ENCODE measurements at places on chromosomes 12 and 14.

DNA sequence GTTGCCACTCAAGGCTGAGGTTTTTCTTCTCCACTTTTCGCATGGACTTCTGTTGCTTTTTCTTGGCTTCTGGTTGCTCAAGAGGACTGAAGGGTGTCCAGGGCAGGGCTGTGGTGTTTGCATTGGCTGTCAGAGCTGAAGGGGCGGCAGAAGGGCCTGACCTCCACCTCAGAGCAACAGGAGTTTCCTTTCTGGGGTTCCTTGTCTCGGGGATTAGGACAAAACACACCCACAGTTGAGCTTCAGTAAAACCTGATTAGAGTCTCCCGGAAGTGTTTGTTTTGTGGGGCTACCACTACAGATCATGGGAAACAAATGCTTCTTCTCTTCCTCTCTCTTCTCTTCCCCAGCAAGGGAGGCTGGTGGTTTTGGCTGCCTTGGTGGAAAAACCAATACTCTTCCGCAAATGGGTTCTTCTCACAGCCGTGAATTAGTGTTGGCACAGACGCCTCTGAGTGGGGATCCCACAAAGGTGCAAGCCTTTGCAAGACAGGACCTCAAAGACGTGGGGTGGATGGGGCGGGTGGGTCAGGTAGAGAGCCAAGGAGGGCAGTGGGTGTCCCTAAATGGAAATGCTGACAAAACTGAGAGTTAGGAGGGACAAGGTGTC, 317.7 kb upstream of the TBX3 start:
- no peak for DNase-seq

DNA sequence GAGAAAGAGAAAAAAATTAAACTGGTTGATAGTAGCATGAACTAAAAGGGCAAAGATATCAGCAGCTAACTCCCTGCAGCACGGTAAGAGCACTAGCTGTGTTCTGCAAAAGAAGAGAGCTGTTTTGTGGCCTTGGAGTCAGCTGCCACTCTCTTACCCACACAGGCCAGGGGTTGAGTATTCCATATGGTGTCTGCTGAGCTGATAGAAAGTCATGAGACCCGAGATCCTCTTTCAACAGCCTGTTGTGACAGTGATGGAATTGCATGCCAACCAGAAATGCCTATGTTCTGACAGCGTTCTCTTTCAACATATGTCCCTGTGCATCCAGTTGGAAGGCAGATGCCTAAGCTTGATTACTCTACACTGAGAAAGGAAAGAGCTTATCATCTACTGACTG, 39.9 kb downstream of the TMTC1 start:
- DNase-seq = peak; percentile 94

DNA sequence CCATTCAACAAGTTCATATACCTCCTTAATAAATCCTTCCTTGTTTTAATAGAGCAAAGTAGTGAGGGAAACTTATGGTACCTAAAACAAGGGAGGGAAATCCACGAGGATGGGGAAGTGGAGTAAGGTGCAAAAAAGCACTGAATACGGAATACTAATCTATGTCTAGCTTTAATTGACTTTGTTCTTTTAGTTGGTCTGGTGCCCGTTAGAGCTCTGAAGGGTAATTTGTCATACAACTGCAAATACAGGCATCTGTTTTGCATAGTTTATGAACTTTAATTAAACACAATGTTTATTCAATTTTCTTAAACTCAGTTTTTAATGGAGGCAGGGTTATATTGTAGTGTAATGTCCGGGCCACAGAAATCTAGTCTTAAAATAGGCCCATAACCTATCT, 67.0 kb downstream of the E2F7 start:
- no peak for DNase-seq

GRCh38 chr14:63642656-63643382, 1.1 kb upstream of the WDR89 start:
- DNase-seq = no peak

GRCh38 chr12:109452489-109452888, 24.6 kb downstream of the KCTD10 start:
- no peak for DNase-seq

DNA sequence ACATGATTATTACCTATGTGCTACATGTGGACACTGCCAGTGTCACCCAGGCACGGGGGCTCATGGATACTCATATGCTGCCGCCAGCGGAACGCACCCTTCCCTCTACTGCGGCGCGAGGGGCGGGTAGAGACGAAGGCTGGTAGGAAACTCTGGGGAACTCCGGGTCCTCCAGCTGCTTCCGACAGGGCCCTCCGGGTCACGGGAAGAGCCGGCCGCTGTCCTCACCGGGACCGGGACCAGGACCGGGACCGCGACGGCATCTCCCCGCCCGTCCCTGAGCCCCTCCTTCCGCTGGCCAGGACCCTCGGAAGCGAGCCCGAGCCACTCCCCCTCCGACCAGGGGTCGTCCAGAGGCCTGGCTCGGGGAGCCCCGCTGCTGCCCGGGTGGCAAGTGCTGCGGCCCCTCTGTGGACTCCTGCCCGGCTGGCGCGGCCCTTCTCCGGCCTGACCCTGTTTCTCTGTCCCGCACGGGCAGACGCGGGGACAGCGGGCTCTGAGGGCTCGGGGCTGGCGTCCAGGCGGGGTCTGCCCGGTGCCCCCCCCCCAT, 209.6 kb downstream of the ADGRD1 start:
- no peak for DNase-seq

- no peak for DNase-seq
Observed at GRCh38 chr14:66022526-66022925, 463.6 kb upstream of the CCDC196 start.

- no peak for DNase-seq
Observed at GRCh38 chr12:53208877-53209463, 1.9 kb upstream of the ITGB7 start.
